ENCODE measurements at places on chromosomes 12 and 14. TPM values are rescaled to one million over a fixed set of nuclear protein-coding genes. Genes with fewer than 3 reads are reported as not detected.

Gene FMNL3
- total RNA-seq = 15.2 TPM

Gene ETFBKMT
- 2.2 TPM for total RNA-seq

Gene NAA25
- 41.6 TPM for total RNA-seq

Gene PIK3C2G
- not detected for total RNA-seq

Gene KRT2
- total RNA-seq = not detected

Gene STYK1
- total RNA-seq = 1.9 TPM

Gene BDKRB2
- total RNA-seq = 0.18 TPM

Gene FITM1
- 0.25 TPM for total RNA-seq

Gene POTEM
- total RNA-seq = not detected
